ENCODE measurements at places on chromosomes 6 and 20. TPM values are rescaled to one million over a fixed set of nuclear protein-coding genes. Genes with fewer than 3 reads are reported as not detected.

DNA sequence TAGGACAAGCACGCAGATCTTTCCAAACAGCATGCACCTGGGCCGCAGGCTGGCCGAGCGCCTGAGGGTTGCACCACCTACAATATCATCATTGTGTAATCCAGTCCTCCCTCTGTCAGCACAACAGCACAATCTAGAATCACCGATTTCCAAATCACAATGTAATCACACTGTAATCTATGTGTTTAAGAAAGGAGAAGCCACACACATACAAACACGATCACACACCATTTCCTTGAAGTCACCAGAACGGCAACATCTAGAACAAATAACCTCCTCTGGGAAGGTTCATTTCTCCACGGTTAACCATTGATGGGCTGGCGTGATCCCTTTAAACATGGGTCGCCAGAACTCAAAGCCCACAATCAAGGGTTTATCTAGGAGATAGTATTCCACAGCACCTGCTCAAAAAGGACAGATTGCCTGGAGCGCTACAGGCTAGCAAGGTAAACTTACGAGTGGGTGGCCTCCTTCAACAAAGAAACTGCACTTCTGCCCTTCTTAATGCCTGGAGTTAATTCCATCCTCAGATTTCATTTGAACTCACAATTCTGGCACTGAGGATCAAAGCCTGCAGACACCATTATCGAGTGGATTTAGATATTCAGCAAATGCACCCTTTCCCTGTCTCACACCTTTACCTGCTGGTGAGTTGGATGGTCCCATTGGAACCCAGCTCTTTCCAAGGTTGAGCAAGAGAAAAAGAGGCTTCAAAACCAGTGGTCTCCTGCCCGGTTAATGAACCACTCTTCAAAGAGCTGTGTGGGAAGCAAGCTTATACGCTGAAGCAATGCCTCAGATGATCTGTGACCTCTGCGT is 83.8 kb upstream of the FOXQ1 start:
- H3K36me3 ChIP-seq = no peaks in the 10 kb centered on the region
- H3K4me1 ChIP-seq = no peaks in the 10 kb centered on the region
- H3K4me3 ChIP-seq = no peak overlapping the region
- no peak overlapping the region for H3K27ac ChIP-seq
- peaks cover 19% of the 10 kb centered on the region for H3K27me3 ChIP-seq

- H3K4me1 ChIP-seq = no peaks in the 10 kb centered on the region
- H3K4me3 ChIP-seq = no peak overlapping the region
- H3K36me3 ChIP-seq = no peaks in the 10 kb centered on the region
- no peaks in the 10 kb centered on the region for H3K27me3 ChIP-seq
Observed at GRCh38 chr6:150549674-150550101, 50.0 kb upstream of the PLEKHG1 start.

The HMGN4 gene
- 73.8 TPM for total RNA-seq

GRCh38 chr20:49247792-49248191 is 28.6 kb downstream of the DDX27 start:
- peaks cover 48% of the 10 kb centered on the region for H3K36me3 ChIP-seq
- H3K4me1 ChIP-seq = no peaks in the 10 kb centered on the region
- no peak overlapping the region for H3K4me3 ChIP-seq
- H3K27ac ChIP-seq = no peak overlapping the region

- DNase-seq = peak; percentile 22
- H3K4me3 ChIP-seq = no peak overlapping the region
- H3K27me3 ChIP-seq = no peaks in the 10 kb centered on the region
- H3K27ac ChIP-seq = no peak overlapping the region
- no peaks in the 10 kb centered on the region for H3K36me3 ChIP-seq
Observed at GRCh38 chr6:2476376-2476775, 231.0 kb upstream of the GMDS start.

The VSX1 gene
- not detected for total RNA-seq

GRCh38 chr6:142376800-142377496 is 75.1 kb downstream of the ADGRG6 start:
- DNase-seq = peak; percentile 58
- H3K4me3 ChIP-seq = peak overlapping the region; percentile 41
- no peaks in the 10 kb centered on the region for H3K36me3 ChIP-seq
- H3K4me1 ChIP-seq = peaks cover 95% of the 10 kb centered on the region
- H3K27me3 ChIP-seq = no peaks in the 10 kb centered on the region
- H3K27ac ChIP-seq = peak overlapping the region; percentile 92

The BPIFB4 gene
- not detected for total RNA-seq

GRCh38 chr6:21173031-21173430 is 420.5 kb upstream of the SOX4 start:
- H3K27ac ChIP-seq = no peak overlapping the region
- no peaks in the 10 kb centered on the region for H3K36me3 ChIP-seq

- no peak overlapping the region for H3K27ac ChIP-seq
- no peaks in the 10 kb centered on the region for H3K27me3 ChIP-seq
- no peak overlapping the region for H3K4me3 ChIP-seq
- H3K36me3 ChIP-seq = no peaks in the 10 kb centered on the region
- DNase-seq = no peak
Observed at GRCh38 chr6:48073976-48074767, 36.8 kb downstream of the PTCHD4 start.

The SLC22A16 gene
- not detected for total RNA-seq

GRCh38 chr6:13559968-13560650 is 14.3 kb upstream of the SIRT5 start:
- no peak overlapping the region for H3K27ac ChIP-seq
- DNase-seq = no peak
- no peaks in the 10 kb centered on the region for H3K27me3 ChIP-seq
- no peaks in the 10 kb centered on the region for H3K4me1 ChIP-seq
- no peaks in the 10 kb centered on the region for H3K36me3 ChIP-seq
- no peak overlapping the region for H3K4me3 ChIP-seq

GRCh38 chr6:19519941-19520340 is 317.2 kb upstream of the ID4 start:
- no peaks in the 10 kb centered on the region for H3K36me3 ChIP-seq
- no peak overlapping the region for H3K4me3 ChIP-seq
- no peaks in the 10 kb centered on the region for H3K27me3 ChIP-seq
- no peaks in the 10 kb centered on the region for H3K4me1 ChIP-seq

The HMGCLL1 gene
- not detected for total RNA-seq

DNA sequence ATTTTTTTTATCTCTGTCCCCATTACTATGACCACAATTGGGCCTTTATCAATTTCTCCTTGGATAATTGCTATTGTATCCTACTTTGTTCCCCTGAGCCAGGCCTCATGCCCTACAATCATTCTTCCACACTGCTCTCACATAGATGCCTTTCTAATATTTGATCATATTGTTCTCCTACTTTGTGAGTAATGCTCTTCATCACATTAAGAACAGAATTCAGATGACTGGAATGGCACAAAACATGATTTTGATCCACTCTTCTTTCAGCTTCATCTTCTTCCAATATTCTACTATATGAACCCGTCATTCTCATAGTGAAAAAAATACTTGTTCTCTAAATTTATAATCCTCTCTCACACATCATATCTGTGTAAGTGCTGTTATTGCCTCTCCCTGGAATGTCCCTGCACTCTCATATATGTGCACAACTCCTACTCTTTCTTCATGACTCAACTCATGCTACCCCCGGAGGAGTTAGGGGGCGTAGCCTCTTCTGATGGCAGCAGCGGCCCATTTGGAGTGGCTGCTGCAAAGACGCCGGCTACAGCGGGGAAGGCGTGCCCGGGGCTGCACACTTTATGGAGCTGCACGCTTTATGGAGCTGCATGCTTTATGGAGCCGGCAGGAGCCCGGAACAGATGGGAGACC is 25.3 kb upstream of the HACE1 start:
- no peaks in the 10 kb centered on the region for H3K36me3 ChIP-seq
- no peak overlapping the region for H3K27ac ChIP-seq
- no peak for DNase-seq
- no peaks in the 10 kb centered on the region for H3K27me3 ChIP-seq
- H3K4me1 ChIP-seq = no peaks in the 10 kb centered on the region
- H3K4me3 ChIP-seq = no peak overlapping the region

The MAPK13 gene
- total RNA-seq = 47.3 TPM

DNA sequence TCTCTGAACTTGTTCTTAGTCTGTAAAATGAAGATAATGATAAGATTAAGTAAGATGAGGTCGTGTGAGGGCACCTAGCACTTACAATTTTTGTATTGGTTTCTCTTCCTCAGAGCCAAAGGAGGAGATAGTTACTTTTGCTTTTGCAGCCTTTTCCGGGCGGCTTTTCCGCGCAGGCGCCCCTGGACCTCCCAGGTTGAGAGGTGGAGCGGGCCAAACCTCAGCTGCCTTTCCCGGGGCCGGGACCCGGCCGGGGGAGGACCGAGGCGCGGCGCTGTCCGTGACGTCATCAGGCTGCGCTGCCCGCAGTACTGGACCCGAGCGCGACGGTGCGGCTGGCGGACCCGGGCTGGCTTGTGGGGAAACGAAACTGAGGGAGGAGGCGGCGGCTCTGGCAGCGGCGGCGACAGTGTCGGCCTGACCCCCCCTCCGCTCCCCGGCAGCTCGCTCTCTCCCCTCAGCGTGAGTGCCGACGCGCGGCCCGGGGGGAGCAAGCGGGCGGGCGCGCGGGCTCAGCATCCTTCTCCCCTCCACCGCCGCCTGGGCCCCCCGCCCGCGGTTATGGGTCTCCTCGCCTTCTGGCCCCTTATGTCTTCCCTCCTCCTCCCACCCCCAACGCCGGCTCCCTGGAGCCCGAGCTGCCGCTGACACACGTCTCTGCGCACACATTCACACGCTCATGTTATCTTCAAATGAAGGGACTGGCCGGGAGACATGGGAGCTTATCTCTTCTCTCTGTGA is at the start of gene CMTR1:
CMTR1 (plus strand) TSS at position 306 of the 741 bp plus-strand sequence. CDS start 2,409 bp downstream, outside the sequence.
- peak; percentile 62 for DNase-seq
- H3K36me3 ChIP-seq = peaks cover 10% of the 10 kb centered on the region
- H3K4me3 ChIP-seq = peak within 1 kb of the TSS; percentile 93
- H3K27me3 ChIP-seq = no peaks in the 10 kb centered on the region
- peak within 1 kb of the TSS; percentile 32 for H3K27ac ChIP-seq

GRCh38 chr20:58891086-58891717 is 38.7 kb downstream of the GNAS start:
- H3K4me3 ChIP-seq = peak overlapping the region; percentile 67
- peak overlapping the region; percentile 85 for H3K27ac ChIP-seq
- peaks cover 14% of the 10 kb centered on the region for H3K4me1 ChIP-seq
- peaks cover 8% of the 10 kb centered on the region for H3K36me3 ChIP-seq

- no peaks in the 10 kb centered on the region for H3K27me3 ChIP-seq
- DNase-seq = no peak
- no peaks in the 10 kb centered on the region for H3K36me3 ChIP-seq
- no peak overlapping the region for H3K27ac ChIP-seq
- H3K4me3 ChIP-seq = no peak overlapping the region
- H3K4me1 ChIP-seq = no peaks in the 10 kb centered on the region
Observed at GRCh38 chr6:53029257-53029656, 34.2 kb upstream of the GSTA4 start.

- H3K4me3 ChIP-seq = no peak overlapping the region
- no peaks in the 10 kb centered on the region for H3K36me3 ChIP-seq
- no peak for DNase-seq
- peaks cover 30% of the 10 kb centered on the region for H3K27me3 ChIP-seq
Observed at GRCh38 chr20:51276296-51276695, 253.4 kb upstream of the KCNG1 start.

DNA sequence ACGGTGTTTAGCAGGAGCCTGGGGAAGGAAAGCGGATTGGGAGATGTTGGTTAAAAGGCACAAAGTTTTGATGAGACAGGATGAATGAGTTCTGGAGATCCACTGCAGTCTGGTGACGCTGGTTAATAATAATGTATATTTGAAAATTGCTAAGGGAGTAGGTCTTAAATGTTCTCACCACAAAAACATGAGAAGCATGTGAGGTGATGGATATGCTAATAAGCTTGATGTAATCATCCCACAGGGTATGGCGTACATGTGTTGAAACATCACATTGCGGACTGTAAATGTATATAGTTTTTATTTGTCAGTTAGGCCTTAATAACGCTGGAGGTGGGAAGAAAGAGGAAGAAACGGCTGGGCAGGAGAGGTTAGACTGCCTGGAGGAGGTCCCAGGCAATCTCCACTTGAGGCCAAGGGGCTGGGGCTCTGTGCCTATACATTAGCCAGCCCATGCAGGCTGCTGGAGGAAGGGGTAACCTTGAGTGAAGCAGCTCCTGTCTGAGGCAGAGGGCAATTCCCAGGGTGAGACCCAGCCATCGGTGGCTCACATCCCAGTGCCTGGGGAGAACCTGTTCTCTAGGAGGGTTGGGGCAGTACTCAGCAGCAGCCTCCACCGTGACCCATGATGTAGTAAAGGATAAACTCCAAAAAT is 188.2 kb upstream of the QKI start:
- no peaks in the 10 kb centered on the region for H3K4me1 ChIP-seq
- H3K27me3 ChIP-seq = no peaks in the 10 kb centered on the region

- H3K36me3 ChIP-seq = no peaks in the 10 kb centered on the region
- no peak overlapping the region for H3K4me3 ChIP-seq
- no peaks in the 10 kb centered on the region for H3K4me1 ChIP-seq
- DNase-seq = no peak
Observed at GRCh38 chr6:139754898-139755775, 380.7 kb upstream of the CITED2 start.

DNA sequence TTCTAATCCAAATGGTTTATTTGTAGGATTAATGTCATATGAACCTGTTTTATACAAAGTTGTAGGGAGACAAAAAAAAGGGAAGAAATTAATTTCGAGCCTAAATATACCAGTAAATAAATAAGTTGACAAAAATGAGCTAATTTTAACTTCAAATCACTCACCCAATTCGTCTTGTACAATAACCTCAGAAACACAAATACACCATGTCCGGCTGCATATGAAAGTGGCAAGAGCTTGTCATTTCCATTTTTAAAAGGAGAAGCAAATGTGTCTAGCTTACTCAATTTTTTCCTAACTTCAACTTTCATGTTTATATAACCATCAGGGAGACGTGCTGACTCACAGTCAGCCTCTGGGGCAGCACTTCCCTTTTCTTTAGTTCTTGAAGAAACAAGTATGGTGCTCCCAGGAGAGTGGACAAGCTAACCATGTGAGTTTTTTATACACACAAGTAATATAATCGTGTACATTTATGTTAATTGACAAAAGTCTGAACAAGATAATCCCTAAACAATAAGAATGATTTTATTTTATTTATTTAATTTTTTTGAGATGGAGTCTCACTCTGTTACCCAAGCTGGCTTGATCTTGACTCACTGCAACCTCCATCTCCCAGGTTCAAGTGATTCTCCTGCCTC is 55.5 kb upstream of the SGK1 start:
- H3K4me3 ChIP-seq = no peak overlapping the region
- DNase-seq = no peak
- H3K27me3 ChIP-seq = no peaks in the 10 kb centered on the region
- no peaks in the 10 kb centered on the region for H3K36me3 ChIP-seq

The VARS1 gene
- total RNA-seq = 254 TPM

The PDE7B gene
- 0.61 TPM for total RNA-seq

The DTD1 gene
- 54.5 TPM for total RNA-seq

- H3K4me1 ChIP-seq = peaks cover 10% of the 10 kb centered on the region
- H3K27ac ChIP-seq = no peak overlapping the region
- H3K4me3 ChIP-seq = no peak overlapping the region
- H3K36me3 ChIP-seq = no peaks in the 10 kb centered on the region
- no peak for DNase-seq
- peaks cover 16% of the 10 kb centered on the region for H3K27me3 ChIP-seq
Observed at GRCh38 chr20:24999568-24999967, 7.0 kb upstream of the APMAP start.

The POM121L2 gene
- not detected for total RNA-seq

All from HCT116 (cell line).